ENCODE measurements at places on chromosomes 4 and X.

DNA sequence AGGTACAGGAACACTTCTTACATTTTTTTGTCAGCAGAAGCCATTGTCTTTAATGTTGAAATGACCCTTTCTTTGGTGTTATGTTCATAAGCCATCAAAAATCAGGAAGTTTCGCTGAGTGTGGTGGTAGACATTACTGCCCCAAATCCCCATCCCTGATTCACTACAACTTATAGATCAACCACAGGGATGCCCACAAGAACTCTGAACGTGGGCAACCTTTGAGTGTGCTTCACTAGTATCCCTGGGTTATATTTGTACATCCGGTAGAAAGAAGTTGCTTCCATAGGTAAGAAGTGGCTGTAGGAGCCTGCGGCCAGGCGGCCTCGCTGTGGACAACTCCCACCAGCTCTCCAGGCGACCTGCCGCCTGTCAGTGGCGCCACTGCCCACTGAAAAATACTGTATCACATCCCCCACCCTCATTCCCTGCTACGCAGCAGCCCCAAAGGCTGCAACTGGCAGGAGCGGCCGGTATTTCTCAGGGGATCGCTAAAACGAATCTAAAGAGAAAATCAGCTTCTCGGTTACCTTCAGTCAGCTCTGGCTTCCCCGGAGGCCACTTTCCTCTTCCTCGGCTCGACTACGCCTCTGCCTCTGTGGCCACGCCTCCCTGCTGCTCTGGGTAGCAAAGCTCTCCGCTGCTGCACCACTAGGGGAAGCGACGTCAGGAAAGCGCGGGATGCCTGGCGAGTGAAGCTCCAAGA, 13.9 kb upstream of the ETDC start:
- DNase-seq = no peak

DNA sequence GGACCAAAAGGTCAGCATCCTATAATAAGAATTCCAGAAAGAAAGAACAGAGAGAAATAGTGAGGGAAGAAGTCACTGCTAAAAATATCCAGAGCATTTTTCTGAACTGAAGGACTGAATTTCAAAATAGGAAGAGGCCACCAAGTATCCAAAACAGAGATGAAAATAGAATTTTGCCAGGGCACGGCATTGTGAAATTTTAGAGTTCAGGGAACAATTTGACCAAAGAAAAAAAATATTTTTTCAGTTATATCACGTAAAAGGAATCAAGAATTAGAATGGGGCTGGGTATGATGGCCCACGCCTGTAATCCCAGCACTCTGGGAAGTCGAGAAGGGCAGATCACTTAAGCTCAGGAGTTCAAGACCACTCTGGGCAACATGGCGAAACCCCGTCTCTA, 65.4 kb downstream of the FGFBP1 start:
- DNase-seq = no peak

DNA sequence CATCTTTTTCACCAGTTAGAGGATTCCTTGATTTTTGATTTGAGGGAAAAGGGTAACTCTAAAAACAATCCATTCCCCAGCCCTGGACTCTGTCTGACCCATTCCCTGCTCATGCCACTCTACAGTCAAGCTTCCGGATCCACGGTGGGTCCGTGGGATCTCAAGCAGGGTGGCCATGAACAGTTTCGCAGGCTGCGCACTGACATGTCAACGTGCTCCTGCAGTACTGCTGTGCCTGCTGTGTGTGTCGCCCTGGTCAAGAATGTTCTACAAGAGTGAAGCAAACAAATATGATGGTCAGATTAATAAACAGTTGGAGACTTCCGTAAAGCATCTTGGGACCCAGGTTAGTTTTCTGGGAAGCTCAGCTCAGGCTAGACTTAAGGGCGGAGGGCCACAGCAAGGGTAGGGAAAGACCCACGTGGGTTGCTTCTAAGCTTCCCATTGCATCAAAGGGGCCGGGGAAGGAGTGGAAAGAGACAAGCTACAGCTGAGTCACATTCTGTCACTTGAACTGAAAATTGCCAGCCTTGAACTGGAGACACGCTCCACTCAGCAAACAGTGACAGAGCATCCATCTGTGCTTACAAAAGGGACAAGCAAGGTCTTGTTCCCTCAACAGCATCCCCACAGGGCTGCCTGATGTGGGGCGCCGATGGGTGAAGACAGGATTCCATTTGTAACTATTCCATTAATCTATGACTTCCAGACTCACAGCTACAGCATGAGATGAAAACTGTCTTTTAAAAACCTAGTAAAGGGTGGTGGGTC, 81.8 kb downstream of the MTMR1 start:
- DNase-seq = no peak

- no peak for DNase-seq
Measured at GRCh38 chr4:108384544-108384943, 215.8 kb upstream of the LEF1 start.

- DNase-seq = no peak
Measured at GRCh38 chr4:99390055-99390454, 37.5 kb upstream of the ADH1C start.

DNA sequence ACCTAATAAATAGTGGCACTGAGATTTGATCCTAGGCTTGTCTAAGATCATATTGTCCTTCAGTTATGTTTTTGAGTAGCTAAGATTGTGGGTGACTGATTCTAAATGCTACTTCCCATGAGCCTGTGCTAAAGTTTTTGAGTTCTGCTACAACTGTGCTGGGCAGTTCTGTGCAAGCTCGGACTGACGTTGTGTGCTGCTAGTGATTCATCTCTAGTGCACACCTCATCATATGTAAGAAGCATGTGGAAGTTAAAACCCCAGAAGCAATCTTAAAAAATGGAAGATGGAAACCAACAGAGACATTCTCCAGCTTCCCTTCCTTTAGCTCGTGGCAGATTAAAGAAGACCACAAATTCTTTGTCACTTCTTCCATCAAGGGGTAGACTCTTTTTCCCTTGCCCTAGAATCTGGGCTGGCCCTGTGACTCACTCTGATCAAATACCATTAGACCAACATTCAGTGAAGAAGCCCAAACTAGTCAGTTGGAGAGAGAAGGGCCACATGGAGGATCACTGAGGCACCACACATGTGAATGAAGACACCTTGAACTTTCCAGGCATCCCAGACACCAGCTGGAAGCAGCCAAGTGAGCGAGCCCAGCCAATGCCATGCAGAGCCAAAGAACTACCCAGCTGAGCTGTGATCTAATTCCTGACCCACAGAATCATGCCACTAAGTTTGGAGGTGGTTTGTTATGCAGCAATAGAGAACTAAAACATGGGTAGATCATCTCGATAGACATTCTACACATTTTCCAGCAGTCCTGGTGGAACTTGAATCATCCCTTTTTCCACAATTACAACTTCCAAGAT, 16.8 kb downstream of the ARHGAP6 start:
- no peak for DNase-seq

DNA sequence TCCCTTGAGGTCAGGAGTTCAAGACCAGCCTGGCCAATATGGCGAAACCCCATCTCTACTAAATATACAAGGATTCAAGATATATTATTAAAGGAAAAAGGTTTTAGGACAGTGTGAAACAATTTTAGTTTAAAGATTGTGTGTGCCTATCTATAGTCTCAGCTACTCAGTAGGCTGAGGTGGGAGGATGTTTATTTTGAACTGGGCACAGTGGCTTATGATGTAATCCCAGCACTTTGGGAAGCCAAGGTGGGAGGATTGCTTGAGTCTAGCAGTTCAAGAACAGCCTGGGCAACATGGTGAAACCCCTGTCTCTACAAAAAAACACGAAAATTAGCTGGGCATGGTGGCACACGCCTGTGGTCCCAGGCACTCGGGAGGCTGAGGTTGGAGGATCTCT, 31.4 kb upstream of the REST start:
- DNase-seq = no peak

DNA sequence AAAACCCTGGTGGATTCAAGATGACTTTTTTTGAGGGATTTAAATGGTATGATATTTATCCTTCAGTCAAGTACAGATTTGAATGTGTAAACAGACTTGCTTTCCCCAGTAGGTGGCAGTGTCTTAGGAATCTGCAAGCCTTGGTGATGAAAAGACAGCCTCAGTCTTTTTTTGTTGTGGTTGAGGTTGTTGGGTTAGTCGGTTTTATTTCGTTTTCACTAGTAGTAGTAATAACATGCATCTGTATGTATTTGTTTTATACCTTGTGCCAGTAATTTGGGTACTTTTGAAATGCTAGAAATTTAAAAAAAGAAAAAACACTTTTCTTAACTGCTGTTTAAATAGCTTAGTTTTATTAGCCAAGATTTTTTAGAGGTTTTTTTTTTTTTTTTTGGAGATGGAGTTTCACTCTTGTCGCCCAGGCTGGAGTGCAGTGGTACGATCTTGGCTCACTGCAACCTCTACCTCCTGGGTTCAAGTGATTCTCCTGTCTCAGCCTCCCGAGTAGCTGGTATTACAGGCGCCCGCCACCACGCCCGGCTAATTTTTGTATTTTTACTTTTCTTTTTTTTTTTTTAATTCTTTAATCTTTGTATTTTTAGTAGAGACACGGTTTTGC, 39.2 kb downstream of the COPS4 start:
- DNase-seq = peak; percentile 63

GRCh38 chr4:165175879-165176278, 31.5 kb upstream of the KLHL2 start:
- DNase-seq = no peak

DNA sequence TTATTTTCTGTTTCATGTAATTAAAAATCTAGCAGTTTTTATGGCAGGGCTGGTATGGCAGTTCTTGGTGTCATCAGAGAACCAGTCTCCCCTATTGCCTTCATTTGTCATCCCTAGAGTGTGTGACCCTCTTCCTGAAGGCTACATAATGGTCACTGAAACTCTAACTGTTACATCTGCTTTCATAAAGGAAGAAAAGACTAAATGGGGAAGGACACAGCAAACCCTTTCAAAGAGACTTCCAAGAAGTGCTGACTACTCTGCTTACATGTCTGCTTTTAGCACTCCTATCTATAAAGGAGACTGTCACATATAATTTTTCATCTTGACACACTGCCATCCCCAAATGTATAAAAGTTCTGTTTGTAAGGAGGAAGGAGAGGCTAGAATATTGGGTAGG, 105.9 kb upstream of the DIAPH2 start:
- no peak for DNase-seq

- DNase-seq = no peak
Measured at GRCh38 chrX:8254401-8254800, 83.3 kb upstream of the VCX2 start.

- no peak for DNase-seq
Measured at GRCh38 chrX:80792205-80792604, 17.5 kb downstream of the BRWD3 start.

GRCh38 chr4:26525136-26525770, 35.0 kb upstream of the CCKAR start:
- no peak for DNase-seq

DNA sequence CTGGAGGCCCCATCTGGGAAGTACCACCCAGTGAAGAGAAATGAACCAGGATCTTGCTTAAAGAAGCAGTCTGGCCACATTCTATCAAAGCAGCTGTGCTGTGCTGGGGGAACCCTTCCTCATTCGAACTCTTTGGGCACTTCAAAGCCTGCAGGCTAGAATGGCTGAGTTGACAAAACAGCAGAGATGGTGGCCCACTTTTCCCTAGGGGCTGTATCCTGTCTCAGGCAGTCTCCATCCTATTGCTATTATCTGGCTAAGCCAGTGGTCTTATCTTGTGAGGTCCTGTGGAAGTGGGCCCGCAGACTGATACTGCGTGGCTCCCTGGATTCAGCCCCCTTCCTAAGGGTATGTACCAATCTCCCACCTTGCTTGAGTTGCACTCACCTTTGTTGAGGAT, 114.3 kb downstream of the VSIG4 start:
- no peak for DNase-seq

- DNase-seq = no peak
Measured at GRCh38 chr4:138178566-138178965, 63.6 kb downstream of the SLC7A11 start.

DNA sequence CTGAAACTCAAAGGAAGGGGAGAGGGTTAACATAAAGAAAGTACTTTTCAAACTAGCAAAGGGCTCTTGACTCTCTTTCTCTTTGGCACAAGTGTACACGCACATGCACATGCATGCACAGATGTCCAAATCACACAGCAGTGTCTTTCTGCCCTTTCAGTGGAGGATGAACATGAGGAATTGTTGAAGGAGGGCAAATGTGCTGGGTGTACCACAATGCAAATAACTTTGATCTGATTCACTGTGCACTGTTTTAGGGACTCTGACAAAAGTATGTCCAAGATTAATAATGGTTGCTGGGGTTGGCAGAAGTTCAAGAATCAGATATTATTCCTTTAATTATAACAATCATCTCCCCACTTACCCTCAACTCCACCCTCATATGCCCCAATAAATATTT, 93.8 kb downstream of the GPC4 start:
- no peak for DNase-seq

DNA sequence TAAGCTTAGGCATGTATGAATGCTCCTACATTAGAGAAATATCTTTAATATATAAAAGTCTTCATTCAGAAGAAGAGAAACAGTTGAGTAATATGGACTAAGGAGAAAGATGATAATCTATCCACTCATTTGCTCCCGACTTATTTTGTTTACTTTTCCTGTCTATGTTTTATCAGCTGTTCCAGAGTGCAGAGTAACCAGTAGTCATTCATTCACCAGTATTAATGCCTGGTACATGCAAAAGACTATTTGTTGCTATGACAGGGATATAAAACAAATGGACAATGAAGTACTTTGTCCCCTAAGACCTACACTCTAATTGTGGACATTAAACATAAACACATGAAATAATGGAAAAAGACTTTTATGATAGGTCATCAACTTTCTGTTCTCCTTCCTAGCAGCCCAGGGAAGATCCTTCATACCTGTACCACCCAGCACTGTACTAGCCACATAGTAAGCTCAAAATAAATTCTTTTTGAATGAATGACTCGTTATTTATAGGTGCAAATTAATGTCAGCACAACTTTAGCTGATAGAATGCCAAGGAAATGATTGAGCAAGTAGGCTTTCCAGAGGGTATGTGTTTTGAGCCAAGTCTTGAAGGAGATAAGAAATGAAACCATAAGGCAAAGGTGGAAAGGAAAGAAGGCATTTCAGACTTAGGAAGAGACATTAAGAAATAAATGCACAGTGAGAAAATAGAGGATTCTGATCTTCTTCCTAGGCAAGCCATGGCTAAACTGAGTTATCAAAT, 45.0 kb upstream of the IL13RA1 start:
- no peak for DNase-seq

GRCh38 chr4:148831945-148832344, 389.7 kb upstream of the NR3C2 start:
- no peak for DNase-seq

DNA sequence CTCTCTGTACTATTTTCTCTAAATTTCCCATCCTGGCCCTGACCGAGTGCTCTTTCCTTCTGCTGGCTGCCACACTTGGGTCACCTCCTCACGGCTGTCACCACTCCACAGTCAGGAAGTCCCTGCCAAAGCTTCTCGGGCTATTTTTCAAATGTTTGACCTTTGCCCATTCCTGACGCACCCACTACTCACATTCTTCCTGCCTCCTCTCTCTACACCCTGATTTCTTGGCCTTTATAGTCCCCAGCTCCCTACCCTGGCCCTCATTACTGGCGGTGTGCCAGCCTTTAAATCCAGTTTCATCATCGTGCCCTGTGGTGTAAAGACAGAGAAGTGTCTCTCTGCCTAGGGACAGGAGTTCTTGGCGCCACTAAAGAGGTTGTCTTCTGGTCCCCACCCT, 46.4 kb upstream of the GATB start:
- no peak for DNase-seq

- no peak for DNase-seq
Measured at GRCh38 chrX:790783-791360, 160.3 kb downstream of the SHOX start.

GRCh38 chr4:162461952-162462351, 298.2 kb upstream of the FSTL5 start:
- no peak for DNase-seq
